ENCODE measurements at places on chromosomes 13 and 19. TPM values are rescaled to one million over a fixed set of nuclear protein-coding genes. Genes with fewer than 3 reads are reported as not detected.
A peak's percentile ranks its signal among the peaks of the same experiment; 100 is the strongest.

GRCh38 chr19:54147676-54148075, 10.1 kb downstream of the CNOT3 start:
- DNase-seq: no peak

POLR1G gene
- total RNA-seq: 11.8 TPM

DDA1 gene
- 36.3 TPM for total RNA-seq

NAPSA gene
- 15.2 TPM for total RNA-seq

NKPD1 gene
- not detected for total RNA-seq

- DNase-seq: peak; percentile 58
Observed at GRCh38 chr19:31152906-31153305, 196.3 kb downstream of the TSHZ3 start.

MYBPC2 gene
- total RNA-seq: not detected

- DNase-seq: no peak
Observed at GRCh38 chr13:44351505-44351854, 22.1 kb upstream of the SERP2 start.

LGALS14 gene
- total RNA-seq: not detected

ZNF836 gene
- 7.5 TPM for total RNA-seq

DNA sequence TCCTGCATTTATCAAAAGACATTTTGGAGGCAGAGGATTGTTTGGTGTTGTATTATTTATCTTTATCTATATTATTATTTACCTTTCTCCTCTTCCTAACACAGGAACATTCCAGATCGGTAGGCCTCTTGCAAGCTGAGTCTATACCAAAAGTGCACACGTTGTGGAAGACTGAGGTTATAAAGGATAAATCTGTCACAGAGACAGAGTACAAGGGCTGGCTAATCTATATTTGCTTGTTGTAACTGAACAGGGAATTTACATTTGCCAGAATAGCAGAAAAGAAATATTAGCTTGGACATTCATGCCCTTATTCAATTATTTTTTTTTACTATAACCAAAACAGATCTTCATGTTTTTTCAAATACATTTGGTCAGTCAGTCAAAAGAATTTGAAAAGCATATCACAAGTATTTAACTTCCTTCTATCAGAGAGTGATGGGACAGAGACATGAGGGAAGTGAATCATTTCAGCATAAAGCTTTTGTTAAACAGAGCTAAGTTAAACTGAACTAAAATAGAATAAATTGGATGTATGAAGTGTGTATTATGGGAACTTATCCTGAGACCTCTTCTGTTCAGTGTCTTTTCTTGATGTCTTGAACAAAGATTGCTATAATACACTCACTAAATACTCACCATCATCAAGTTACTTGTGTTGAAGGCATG, 352.5 kb downstream of the DNAJC15 start:
- DNase-seq: no peak

GRCh38 chr13:41019578-41020347, 647 bp upstream of the ELF1 start:
- DNase-seq: peak; percentile 79

SYT3 gene
- 0.40 TPM for total RNA-seq

DNA sequence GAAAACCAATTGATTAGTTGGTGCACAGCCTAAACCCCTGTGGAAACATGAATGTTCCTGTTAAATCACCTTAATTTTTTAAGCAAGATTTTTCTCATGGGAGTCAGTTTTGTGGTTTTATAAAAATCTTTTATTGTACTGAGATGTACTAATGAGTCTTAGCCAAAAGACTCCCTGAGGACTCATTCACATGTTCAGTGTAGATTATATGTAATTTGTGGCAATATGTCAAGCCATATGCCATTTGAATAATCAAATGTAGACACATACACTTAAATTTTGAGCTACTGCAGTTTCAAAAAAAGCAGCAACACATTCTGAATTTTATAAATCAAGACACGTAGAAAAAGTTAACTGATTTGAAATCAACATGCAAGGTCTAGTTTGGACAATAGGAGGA, 395.2 kb downstream of the MYO16 start:
- no peak for DNase-seq

KRI1 gene
- 5.2 TPM for total RNA-seq

- no peak for DNase-seq
Observed at GRCh38 chr13:40063703-40064102, 408.2 kb downstream of the COG6 start.

GRCh38 chr13:24042710-24043440, 117.6 kb upstream of the SPATA13 start:
- peak; percentile 41 for DNase-seq

GRCh38 chr19:29953352-29954247, 11.6 kb downstream of the URI1 start:
- DNase-seq: no peak

SIGLEC9 gene
- not detected for total RNA-seq

ZNF700 gene
- total RNA-seq: 10.1 TPM

ZNF492 gene
- 1.0 TPM for total RNA-seq

IGFL4 gene
- not detected for total RNA-seq

GFY gene
- not detected for total RNA-seq

- DNase-seq: peak; percentile 33
Observed at GRCh38 chr13:40446365-40446764, 220.1 kb downstream of the FOXO1 start.

GIPR gene
- 0.50 TPM for total RNA-seq

- peak; percentile 6 for DNase-seq
Observed at GRCh38 chr13:27481766-27482165, 31.4 kb upstream of the MTIF3 start.

GRCh38 chr13:91745967-91746366, 347.5 kb downstream of the GPC5 start:
- peak; percentile 11 for DNase-seq

CFAP97D2 gene
- not detected for total RNA-seq

- DNase-seq: no peak
Observed at GRCh38 chr13:61253105-61253877, 162.4 kb downstream of the PCDH20 start.

DNA sequence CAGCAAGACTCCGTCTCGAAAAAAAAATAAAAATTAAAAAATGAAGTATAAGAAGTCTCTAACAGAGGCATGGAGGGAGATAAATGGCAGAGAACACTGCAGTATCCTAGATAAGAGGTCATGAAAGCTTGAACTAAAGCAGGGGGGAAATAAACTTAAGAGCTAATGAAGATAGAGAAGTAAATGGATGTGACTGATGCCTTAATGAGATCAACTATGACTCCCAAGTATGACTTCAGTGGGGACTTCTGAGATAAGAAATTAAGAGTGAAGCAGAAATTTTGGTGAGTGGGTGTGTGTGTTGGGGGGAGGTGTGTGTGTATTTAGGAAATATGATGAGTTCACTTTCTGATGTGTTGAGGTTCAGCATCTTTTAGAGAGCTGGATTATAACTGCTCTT, 55.1 kb downstream of the DIAPH3 start:
- DNase-seq: no peak

DNA sequence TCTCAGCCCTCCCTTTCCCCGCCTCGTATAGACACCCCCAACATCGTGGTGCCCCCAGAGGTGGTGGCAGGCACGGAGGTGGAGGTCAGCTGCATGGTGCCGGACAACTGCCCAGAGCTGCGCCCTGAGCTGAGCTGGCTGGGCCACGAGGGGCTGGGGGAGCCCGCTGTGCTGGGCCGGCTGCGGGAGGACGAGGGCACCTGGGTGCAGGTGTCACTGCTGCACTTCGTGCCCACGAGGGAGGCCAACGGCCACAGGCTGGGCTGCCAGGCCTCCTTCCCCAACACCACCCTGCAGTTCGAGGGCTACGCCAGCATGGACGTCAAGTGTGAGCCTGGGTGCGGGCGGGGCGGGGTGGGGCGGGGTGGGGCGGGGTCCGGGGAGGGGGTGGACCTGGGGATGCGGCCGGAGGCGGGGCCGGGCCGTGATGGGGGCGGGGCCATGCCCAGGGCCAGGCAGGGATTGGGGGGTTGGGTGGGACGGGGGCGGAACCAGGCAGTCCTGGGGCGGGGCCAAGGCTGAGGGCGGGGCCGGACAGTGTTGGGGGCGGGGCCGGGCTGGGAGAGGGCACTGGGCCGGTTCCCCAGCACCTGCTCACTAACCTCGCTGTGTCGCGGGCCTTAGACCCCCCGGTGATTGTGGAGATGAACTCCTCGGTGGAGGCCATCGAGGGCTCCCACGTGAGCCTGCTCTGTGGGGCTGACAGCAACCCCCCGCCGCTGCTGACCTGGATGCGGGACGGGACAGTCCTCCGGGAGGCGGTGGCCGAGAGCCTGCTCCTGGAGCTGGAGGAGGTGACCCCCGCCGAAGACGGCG, 7.8 kb downstream of the MAG start:
- DNase-seq: no peak

DNA sequence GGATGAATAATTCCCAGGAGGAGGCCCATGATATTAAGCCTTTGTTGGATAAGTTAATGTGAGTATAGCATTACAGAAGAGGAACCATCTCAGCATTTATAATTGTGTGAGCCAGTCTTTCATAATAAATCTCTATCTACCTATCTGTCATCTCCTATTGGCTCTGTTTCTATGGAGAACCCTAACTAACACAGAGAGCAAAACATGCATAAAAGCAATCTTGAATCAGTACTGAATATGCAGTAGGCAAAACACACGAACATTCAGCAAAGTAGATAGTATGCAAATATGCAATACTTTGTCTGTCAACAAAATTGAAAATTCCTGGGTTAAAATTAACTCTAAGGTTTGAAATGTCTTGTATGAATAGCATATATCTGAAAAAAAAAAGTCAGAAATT, 966.3 kb downstream of the DIAPH3 start:
- no peak for DNase-seq

GRCh38 chr13:29903996-29904395, 53.6 kb upstream of the UBL3 start:
- DNase-seq: no peak

C1QTNF9B gene
- total RNA-seq: not detected

DNA sequence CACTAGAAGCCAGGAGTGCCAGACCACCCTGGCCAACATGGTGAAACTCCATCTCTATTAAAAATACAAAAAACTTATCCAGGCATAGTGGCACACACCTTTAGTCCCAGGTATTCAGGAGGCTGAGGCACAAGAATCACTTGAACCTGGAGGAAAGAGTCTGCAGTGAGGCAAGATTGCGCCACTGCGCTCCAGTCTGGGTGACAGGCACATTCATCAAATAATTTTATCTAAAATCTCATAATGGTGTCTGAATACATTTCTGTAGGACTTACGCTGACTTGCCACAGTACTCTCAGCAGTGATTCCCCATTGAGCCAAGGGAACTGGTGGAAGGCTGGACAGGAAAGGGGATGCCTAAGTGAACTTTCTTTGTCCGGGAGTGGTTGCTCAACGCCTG, 4.3 kb upstream of the ZNF28 start:
- DNase-seq: no peak

DNA sequence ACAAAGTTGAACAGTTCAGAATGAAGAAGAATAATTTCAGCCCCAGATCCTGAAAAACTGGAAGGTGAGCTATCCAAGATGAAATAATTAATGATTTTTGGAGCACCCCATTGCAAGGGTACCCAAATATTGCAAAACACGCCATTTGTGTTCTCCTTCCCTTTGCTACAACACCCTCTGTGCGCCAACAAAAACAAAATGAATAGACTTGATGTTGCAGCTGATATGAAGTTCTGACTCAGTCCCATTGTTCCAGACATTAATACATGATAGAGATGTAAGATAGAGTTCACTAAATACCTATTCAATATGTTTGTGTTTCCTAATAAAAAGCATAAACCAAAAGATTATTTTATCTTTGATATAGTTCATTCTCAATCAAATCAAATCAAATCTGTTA, 287.5 kb upstream of the SOX21 start:
- peak; percentile 8 for DNase-seq

DNA sequence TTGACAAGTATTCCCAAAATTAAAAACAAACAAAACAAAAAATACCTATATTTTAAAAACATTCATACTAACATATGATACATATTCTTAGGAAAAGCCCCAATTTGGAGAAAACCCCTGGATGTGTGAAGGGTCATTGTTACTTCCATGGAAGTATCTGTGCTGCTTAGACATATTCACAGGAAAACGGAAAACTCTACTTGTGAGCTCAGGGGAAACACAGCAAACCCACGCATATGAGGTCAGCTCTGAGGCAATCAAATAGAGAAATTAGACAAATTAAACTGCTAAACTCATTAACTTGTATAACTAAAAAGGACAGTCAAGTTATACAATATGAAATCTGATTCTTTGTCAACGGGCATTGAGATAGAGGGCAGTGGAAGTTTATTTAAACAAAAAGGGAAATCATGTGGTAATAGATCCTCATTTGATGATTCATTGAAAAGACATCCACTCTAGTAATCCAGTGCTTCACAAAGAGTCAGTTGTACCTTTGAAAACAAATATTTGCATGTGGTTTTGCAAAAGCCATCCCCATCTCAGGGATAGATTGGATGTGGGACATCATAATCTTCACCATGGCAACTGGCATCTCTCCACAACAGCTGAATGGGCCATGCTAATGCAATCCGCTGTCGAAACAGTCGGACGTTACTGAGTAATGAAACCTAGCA, 423.4 kb downstream of the ITGBL1 start:
- DNase-seq: peak; percentile 89

DNA sequence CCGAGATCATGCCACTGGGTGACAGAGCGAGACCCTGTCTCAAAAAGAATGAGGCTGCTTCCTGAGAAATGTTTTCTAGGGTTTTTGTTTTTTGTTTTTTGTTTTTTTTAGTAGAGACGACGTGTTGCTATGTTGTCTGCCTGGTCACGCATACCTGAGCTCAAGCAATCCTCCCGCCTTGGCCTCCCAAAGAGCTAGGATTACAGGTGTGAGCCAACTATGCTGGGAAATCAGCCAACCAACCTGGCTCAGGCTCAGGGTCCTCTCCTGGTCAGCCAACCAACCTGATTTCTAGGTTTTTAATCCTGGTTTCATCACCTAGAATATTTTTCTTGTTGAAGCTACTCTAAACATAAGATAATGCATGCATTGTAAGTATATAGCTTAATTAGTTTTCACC, 7.8 kb downstream of the DHX34 start:
- DNase-seq: peak; percentile 40

DNA sequence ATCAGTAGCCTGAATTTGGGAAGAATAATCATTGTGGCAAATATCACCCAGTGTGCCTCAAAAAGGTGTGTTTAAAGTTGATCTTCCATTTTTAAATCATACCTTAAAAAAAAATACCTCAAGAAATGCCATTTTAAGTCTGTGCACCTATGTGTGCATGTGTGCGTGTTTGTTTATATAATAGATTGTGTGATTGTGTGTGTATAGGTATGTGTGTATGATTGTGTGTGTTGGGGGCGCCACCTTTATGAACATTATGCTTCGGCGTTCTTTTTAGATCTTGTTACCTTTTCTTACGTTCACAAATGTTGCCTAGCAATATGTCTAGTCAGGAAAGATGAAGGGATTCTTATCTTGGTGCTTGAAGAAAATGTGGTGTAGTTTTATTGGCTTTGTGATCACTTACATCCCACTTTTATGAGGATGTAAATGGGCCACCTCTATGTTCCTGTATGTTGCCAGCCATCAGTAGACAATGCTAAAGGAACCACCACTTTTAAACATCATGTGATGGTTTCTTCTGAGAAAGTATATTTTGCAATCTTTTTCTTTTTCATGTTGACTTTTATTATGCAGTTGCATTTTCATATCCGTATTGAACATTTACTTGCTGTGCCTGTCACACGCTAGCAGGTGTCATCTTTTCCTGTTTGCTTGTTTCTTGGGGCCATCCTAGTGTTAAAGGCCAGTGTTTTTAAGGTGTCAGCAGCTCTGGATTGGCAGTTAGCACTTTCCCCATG, 2.2 kb upstream of the IRS2 start:
- DNase-seq: no peak

Data from renal cortical epithelial cell (primary cell).